ENCODE measurements at places on chromosomes 16 and 17.

DNA sequence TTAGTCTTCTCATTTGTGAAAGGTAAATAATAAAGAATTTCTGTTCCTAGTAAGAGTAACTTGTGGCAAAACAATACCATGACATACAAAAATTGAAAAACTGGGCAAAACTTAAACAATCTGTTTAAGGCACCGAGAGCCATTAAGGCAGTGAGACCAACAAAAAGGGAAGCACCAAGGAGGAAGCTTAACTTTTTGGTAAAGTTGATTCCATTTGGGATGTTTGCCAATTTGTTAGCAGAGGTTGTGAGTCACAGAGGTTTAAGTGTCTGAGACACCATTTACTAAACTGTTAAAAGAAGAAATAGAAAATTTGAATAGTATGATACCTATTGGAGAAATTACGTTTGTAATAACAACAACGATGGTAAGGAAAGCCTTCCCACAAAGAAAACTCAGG, 4.9 kb downstream of the SLC35G3 start:
- DNase-seq, result no peak

- no peak for DNase-seq
Measured at GRCh38 chr16:4386951-4387565, 15.4 kb downstream of the VASN start.

- DNase-seq, result no peak
Measured at GRCh38 chr17:61000911-61001310, 323.3 kb downstream of the BCAS3 start.

DNA sequence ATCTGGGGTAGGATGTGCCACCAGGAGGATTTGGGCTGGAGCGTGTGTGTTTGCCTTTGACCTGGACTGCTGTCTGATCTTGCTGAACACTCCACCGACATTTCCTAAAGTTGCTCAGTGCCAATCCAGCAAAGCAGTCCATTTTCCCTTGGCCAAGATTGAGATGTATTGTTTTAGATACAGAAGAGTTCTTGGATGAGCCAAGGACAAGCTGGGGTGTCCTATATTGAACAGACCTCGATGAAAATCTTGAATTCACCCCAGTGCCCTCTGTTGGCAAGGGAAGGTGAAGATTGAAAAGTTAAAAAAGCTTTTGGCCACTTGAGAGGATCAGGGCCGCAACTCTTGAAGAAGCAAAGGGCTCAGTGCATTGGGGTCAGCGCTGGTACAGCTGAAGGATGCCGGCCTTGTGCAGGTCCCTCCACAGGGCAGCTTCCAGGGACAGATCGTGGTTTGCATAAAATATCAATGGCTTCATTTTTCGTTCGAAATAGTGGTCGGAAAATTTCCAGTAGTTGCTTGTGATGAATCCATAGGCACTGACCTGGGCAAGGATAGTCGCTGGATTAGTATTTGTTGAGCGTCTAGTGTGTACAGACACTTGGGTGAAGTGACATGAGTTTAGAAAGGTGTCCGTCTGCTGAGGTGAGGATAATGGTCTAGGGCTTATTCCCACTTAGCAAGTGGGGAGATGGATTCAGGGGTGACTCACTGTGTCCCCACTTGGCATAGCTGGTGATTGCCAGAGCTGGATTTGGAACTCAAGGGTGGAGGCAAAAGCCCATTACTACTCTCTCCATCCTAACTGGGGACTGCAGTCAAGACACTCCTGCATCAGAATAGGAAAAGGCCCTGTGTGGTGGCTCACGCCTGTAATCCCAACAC, 19.7 kb downstream of the ST6GALNAC2 start:
- DNase-seq, result no peak

DNA sequence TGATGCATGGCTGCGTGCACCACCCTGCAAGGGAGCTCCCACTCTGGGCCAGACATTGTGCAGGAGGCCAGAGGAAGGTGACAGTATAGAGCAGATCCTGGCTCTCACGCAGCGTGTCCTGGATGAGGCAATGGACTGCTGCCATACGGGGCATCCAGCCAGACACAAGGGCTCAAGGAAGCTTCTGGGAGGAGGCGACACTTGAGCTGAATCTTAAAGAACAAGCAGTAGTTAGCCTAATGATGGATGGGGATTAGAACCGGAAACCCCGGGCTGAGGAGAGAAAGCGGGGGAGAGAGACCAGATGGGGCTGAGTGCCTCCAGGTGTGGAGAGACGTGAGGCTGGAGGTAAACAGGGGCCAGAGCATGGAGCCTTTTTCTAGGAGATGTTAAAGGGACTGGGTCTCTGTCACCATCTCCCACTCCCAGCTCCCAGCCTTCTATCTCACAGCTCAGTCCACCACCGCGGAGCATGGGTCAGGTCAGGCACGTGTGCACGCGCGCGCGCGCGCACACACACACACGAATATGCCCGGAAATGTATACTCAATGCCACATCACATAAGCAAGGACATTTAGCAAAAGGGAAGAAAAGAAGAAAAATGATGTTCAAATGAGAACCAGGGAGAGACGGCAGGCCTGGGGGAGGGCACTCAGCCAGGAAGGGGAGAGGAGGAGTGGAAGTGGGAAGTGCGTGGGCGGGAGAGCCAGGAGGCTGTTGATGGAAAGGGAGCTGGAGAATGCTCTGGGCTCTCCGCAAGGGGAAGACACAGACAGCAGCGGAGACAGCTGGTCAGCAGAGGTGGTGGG, 46.3 kb downstream of the CCDC42 start:
- DNase-seq, result no peak
